ENCODE measurements at places on chromosomes 11 and 22.

DNA sequence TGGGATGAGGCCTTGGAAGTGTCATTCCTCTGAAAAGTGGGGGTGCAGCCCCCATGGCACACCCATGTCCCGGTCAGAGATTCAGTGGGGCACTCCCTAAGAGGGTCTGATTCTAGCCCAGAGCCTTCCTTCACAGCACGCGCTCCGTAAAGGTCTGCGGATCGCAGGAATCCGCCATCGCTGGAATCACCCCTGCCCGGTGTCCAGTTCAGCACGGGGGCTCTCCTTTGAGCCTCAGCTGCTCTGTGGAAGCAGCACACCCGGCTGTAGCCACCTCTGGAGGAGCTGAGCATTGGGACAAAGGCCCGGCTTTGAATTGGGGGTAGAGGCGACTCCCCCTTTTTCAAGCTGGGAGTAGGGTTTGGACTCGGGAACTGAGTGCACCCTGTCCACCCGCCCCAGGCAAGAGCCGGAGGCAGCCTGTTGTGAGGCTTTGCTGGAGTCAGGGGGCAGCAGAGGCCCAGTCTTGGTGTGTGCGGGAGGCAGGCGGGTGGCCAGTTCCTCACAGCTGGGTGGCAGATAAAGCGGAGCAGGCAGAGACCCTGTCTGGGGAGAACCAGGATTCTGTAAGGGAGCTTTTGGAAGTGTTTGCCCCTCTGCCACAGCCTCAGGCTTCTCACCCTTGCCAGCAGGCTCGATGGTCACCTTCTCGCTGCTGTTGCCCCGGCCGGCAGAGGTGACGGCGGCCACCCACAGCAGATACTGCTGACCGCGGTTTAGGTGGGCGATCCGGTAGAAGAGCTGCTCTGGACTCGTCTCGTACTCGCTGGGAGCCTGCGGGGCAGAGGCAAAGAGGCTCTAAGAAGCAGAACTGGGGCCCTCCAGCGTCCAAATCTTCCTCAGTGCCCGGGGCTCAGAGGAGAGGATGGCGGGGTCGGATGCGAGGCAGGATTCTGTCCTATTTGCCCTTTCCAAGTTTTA lies 115.9 kb downstream of the CEP164 start:
- DNase-seq: no peak

GRCh38 chr11:31045335-31045734 lies 324.2 kb downstream of the DCDC1 start:
- DNase-seq: no peak

DNA sequence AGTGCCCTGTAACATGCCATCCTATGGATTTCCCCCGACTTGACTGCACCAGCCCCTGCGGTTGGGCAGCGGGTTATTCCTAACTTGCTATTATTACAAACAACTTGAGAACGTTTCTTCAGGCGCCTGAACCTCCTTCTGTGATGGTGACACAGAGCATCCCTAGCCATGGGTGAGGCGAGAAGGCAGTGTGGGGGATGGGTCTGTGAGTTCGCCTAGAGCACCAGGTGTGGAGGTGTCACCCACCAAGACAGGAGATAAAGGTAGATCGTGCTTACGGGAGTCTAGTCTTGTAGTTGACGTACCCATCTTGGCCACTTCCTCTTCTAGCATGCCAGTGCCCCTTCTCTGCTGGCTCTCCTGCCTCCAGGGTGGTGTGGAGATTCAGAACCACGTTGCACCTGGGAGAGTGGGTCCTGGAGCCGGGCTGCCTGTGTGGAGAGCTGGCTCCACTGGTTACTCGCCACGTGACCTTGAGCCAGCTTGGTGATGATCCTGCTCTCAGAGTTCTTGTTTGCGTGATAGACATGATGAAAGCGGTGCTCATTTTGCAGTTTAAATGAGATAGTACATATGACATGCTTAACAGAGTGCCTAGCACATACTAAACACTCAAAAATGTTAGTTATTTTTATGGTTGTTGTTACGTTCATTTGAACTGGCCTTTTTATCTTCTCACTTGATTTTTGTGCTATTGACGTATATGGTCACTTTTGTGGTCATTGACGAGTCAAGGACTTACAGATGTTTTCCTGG lies 37.8 kb downstream of the TBC1D22A start:
- no peak for DNase-seq

DNA sequence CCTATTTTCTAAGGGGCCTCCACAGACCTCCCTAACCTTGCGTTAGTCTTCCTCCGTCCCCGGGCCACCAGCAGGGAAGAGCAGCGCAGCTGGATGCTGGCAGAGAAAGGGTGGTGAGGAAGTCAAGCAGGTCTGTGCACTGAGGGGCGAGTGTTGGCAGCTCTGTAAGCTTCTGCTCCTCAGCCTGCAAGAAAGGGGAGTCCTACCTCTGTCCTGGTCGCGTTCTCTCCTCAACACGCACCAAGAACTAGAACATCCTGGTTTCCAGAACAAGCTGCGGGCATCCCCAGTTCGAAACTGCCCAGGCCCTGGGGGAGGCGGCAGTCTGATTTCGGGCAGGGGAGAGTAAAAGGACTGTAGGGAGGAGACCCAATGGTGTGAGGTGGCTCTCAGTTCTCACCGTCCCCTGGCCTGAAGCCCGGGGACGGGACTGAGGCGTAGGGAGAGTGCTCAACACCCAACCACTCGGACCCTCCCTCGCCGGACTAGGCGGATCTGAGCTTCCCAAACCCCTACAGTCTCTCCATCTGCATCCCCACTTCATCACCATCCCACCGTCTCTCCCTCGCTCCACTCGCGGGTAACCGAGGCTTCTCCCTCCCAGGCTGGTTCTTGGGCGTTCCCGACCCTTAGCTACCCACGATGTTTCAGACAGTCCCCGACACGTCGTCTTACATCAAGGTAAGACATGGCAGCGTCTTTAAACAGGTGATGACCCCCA lies 7.7 kb upstream of the FLI1 start:
- no peak for DNase-seq

DNA sequence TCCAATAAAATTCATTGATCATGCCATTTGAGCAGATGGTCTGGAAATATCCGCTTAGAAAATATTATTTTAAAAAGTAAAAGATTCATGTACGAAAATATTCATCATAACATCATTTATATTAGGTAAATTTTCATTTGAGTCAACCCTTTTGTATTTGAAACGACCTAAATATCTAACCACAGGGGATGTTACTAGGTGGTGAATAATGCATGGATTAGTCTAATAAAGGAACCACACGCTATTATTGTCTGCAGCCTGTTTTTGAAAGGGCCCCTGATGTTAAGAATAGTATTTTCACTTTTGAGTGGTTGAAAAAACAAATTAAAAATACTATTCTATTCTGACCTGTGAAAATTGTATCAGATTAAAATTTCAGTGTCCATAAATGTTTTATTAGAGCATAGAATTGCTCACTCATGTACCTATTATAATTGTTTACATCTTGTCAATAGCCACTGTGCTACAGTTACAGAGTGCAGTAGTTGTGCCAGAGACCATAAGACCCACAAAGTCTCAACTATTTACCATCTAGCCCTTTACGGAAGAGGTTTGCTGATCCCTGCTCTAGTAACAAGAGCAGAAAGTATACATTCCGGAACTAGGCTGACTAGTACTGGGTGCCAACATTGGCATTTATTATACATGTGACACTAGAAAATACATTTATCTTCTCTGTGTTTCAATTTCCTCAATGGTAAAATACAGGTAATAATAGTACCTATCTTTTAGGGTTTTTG lies 176.1 kb downstream of the LRRC4C start:
- no peak for DNase-seq

- DNase-seq: no peak
These were observed 15.3 kb downstream of the PTPN5 start for GRCh38 chr11:18776324-18776723.

DNA sequence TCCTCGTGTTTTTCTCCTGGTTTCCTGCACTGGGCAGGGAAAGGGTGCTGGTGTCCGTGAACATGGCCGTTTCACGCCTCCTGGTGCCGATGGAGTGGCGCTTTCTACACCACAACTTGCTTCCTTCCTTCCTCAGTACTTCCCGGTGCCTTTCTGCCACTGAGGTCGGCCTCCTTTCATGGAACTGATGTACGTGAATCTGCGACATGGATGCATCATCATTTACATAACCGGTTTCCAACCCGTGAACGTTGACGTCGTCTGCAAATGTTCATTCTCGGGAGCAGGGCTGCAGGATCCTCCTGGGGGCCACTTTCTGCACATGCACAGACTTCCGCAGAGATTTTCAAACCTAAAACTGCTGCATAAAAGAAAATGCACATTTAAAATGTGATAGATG lies 474.4 kb downstream of the BRD1 start:
- DNase-seq: no peak

DNA sequence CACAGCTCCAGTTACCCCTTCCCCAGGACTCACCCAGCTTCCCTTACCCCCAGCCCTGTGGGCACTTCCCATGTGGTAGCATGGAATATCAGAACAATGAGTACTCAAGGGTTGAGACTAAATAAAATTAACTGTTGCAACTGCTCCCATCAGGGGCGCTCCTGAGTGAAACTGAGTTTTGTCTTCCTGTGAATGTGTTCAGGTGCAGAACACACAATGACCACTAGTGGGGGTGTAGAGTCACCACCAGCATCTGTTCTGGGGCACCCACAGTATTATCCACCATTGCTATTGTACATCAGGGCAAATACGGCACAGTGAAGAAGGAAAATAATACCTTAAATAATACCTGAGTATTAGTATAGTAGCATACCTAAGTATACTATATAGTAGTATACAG lies 689.7 kb downstream of the TBC1D22A start:
- no peak for DNase-seq

GRCh38 chr11:1778141-1778911 lies 14.6 kb upstream of the CTSD start:
- DNase-seq: no peak

- DNase-seq: no peak
These were observed 28.5 kb upstream of the BAIAP2L2 start for GRCh38 chr22:38138961-38139360.

DNA sequence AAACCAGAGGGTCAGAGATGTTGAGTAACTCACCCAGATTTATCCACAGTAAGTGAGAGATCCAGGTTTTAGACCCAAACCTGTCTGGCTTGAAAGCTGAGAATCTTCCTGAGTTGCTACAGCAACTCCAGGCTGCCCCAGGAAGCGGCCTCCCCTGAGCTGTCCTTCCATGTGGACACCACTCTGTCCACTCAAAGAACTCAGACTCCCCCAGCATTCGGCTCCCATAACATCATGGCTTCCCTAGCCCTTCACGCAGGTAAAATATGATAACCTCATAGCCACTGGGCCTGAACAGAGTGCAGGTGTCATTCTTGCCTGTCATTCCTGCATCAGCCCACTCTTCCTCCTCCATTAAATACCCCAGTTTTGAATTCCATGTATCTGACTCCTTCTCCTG lies 657.8 kb downstream of the TBC1D22A start:
- no peak for DNase-seq

GRCh38 chr11:86571273-86571948 lies 101.0 kb downstream of the ME3 start:
- no peak for DNase-seq

- DNase-seq: no peak
These were observed 15.7 kb downstream of the LGR4 start for GRCh38 chr11:27456795-27457329.

- DNase-seq: no peak
These were observed 100.9 kb upstream of the BID start for GRCh38 chr22:17875156-17875555.

DNA sequence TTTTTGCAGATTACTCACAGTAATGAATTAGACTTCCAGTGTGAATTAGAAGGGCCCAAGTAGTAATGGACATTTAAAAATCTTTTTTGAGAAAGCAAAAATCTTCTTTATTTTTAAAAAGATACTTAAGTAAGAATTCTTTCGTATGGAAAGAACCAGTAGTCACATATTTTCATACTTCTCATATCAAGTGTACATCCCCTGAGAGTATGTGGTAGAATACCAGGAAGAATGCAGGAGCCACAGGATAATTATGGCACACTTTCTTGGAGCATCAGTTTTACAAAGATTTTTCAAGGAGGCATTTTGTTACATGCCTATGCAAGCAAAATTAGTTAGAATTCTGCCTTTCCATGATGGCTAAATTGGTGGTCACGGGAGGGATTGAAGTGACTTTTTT lies 28.1 kb downstream of the POLD3 start:
- DNase-seq: no peak

- no peak for DNase-seq
These were observed 14.5 kb upstream of the PEX26 start for GRCh38 chr22:18063306-18063705.

- no peak for DNase-seq
These were observed 43.4 kb downstream of the APOL5 start for GRCh38 chr22:35761037-35761436.

- DNase-seq: no peak
These were observed 2.9 kb downstream of the FAM111A start for GRCh38 chr11:59145534-59145933.

DNA sequence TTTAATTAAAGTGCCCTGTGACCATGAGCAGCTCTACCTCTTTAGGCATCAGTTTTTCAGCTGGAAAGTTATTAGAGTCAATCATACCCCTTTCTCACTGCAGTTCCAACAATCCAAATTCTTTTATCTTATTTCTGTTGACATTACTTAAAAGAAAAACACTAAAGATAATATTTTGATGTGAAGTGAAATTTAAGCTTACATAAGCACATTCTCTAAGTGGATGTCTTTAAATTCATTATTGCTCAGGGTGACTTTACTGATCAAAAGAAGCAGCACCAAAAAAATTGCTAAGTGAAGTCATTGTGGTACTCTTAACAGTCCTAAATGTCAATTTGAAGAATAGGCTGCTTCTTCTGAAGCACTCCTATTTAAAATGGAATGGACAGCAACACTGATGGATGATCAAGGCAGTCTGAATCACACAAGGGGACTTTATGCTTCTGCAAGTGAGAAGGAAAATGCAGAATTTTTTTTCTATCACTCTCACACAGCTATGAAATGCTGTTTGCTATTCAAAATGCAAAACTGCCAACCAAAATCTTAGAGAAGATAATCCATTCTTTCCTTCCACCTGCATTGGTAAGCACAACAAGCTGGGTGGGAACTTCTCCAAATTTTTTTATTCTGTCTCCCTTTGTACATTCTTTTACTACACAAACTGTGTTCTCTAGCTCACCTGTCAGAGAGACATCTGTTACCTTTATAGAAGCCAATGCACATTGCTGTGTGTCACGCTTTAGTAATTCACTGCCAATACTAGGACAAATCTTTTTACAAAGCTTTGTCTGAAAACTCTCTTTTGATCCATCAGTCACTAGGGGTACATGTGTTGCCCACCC lies 179.9 kb downstream of the GRIA4 start:
- DNase-seq: no peak

DNA sequence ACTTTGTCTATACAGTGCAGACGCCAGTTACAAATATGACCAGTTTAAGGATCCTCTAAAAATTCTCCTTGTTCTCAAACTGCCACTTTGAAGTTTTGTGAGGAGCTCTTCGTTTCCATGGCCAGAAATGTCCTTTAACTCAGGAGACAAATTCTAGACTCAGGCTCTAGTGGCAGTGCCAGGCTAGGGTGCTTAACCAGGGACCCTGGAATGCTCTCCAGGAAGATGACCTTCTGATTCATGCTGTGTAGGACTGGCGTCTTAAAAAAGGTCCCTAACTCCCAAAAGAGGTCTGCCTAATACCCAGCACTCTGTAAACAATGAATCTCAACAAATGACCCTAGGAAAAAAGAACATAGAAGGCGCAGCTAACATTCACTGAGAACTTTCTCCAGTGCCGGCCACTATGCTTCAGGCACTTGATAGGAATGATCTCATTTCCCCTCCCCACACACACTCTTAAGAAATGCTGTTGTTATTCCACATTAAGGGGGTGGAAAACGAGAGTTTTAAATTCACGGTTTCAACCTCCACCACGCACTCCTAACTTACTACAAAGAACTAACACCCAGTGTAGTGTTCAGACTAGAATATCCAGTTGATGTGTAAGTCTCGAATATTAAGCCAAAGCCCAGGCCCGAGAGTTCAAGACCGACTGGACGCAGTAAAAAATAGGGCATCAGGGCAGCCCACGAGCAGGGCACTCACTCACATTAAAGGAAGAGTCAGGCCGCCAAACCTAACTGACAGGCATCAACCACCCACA lies 747 bp downstream of the NXF1 start:
- DNase-seq: no peak

Measured in effector memory CD4-positive, alpha-beta T cell (primary cell).